CD4-positive, alpha-beta T cell treated with Interleukin-17A for 1 hour (primary cell): ENCODE measurements at places on chromosomes 4 and X.
A peak's percentile ranks its signal among the peaks of the same experiment; 100 is the strongest.

GRCh38 chr4:8637456-8637984 lies 45.0 kb downstream of the CPZ start:
- no peak for DNase-seq

DNA sequence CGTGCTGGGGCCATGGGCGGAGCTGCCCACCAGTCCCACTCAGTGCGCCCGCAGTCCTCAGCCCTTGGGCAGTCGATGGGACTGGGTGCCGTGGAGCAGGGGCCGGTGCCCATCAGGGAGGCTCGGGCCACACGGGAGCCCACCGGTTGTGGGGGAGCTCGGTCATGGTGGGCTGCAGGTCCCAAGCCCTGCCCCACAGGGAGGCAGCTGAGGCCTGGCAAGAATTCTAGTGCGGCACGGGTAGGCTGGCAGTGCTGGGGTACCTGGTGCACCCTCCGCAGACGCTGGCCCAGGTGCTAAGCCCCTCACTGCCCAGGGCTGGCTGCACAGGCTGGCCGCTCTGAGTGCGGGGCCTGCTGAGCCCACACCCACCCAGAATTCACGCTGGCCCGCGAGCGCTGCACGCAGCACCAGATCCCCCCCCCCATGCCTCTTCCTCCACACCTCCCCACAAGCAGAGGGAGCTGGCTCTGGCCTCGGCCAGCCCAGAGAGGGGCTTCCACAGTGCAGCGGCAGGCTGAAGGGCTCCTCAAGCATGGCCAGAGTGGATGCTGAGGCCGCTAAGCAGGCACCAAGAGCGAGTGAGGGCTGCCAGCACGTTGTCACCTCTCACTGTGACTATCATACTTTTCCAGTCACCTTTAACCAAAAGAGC lies 564.4 kb downstream of the GALNTL6 start:
- DNase-seq: no peak

- DNase-seq: no peak
These were observed 120.2 kb upstream of the NDP start for GRCh38 chrX:44093431-44093830.

GRCh38 chrX:137549851-137550664 lies 15.9 kb upstream of the ZIC3 start:
- DNase-seq: no peak

DNA sequence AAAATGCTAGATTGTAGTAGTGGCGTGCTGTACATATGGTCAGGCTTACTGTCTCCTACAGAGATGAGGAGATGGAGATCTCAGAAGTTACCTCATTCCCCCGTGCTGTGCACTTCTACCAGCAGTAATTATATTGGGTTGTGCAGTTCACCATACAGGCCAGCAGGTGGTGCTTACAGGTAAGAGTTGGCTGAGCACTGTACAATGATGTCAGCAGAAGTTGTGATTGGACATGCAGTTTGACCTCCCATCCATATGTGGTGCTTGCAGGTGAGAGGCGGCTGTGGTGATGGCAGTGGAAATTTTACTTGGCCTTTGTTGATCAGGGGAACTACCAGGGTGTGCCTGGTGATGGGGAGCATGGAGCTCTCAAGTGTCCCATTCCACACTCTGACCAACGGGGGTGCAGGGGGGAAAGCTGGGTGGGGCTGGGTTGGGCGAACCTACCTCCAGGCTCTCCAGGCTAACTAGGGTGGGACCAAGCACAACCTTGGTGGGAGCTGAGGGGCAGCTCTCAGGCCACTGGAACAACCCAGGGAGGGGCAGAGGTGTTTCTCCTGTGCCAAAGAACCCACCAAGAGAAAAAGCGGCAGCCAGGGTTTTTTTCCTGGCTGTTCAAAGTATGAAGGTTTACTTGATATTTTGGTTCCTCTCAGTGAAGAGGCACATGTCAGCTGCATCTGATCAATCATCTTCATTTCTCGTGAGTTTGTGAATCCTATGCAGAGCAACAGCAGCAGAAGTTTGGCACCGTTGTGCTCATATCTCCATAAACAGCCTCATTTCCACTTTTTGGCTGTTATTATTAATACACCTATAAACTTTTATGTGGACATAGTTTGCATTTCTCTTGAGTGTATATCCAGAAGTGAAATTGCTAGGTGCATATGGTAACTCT lies 73.8 kb upstream of the FREM3 start:
- DNase-seq: peak; percentile 39

- no peak for DNase-seq
These were observed 70.0 kb downstream of the EVC2 start for GRCh38 chr4:5638316-5638715.

DNA sequence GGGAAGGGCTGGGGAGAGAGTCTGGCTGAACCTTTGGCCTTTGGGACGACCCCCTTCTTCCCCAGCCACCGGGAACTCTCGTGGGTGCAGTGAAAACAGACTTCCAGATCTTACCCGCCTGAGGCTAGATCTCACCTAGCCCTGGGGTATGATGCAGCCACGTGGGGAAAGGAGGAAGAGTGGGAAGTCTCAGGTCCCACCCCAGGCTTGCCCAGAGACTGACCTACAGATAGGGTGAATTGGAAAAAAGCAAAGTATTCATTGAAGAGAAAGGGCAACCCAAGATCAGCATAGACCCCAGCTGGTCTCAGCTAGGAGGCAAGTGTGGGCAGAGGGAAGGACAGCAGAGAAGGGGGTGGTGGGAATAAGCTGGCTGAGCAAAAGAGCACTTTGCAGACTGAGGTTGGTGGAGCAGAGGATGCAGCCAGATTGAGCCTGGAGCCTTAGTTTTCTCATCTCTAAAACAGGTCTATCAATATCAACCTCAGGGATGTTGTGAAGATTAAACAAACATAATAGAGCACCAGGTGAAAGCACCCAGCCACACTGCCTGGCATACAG lies 4.2 kb upstream of the EFNB1 start:
- DNase-seq: no peak

- DNase-seq: no peak
These were observed 886 bp upstream of the NDST3 start for GRCh38 chr4:118033148-118034052.

DNA sequence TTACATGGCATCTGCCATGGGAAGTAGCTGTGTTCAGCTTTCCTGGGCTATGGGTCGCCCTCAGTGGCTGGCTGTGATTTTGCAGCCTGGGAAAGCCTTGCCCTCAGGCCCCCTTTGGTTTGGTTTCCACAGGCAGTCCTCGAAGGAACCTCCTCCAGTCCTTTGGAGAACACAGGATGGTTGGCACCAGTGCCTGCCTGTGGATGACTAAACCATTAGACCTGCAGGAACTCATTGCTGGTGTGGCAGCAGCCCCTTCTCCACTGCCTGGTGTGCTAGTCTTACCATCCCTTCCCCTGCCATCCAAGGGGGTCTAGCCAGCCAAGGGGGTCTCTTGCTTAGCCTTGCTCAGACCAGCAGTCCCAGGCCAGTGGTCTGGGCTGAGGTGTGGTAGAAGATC lies 71.4 kb upstream of the PJA1 start:
- no peak for DNase-seq

DNA sequence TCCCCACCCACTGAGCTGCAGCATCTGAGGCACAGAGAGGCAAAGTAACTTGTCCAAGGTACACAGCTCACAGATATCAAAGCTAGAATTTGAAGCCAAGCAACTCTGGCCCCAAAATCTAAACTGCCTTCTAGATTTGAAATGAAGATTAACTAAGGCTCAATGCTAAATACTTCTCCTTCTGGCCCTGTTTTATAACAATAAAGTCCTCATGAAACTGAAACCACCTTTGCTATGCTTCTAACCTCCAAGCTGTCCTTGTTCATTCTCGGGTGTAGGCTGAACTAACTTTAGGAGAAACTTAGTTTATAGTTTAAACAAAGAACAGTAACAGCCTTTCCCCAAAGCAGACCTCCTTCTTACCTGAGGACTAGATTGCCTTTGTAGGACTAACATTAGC lies 93.6 kb downstream of the DCTD start:
- no peak for DNase-seq

DNA sequence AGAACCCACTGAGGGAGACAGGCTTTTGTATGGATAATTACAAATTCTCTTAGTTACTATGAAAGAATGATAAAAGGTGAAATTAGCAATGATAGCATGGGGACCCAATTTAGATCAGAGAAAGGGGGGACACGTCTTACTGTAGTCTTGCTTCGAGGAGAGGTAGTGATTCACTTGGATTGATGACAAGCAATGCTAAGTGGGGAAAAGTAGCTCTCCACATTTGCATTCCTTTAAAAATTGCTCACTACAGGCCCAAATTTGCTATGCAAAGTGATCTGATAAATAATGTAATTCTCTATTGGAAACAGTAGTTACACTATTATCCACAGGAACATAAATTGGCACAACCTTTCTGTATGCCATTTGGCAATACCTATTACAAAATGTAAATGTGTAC lies 42.5 kb upstream of the MAP3K15 start:
- no peak for DNase-seq

GRCh38 chrX:71859637-71860036 lies 51.0 kb upstream of the NHSL2 start:
- DNase-seq: peak; percentile 54

- DNase-seq: no peak
These were observed 856.4 kb upstream of the INTU start for GRCh38 chr4:126776361-126776760.

DNA sequence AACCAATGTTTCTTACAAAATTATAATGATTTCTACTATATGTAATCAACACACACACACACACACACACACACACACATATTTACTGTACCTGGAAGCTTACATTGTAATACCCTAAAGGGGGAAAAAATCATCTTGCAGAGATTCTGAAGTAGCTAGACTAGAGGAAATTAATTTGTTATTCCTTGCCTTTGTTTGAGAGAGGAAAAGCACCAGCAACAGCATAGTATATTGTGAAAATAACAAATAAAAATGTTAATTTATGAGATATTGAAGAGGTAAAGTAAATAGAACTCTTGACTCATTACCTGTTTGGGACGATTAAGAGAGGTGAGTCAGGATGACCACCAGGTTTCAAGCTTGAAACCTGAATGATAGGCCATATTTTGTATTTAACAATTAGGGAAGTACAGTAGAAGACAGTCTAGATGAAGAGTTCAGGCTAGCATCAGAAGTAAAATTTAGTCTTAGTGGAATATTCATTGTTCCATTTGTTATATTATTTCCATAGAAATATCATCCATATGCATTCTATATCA lies 873.4 kb upstream of the PCDH10 start:
- no peak for DNase-seq

- no peak for DNase-seq
These were observed 35.3 kb downstream of the ZBTB49 start for GRCh38 chr4:4325321-4325720.

DNA sequence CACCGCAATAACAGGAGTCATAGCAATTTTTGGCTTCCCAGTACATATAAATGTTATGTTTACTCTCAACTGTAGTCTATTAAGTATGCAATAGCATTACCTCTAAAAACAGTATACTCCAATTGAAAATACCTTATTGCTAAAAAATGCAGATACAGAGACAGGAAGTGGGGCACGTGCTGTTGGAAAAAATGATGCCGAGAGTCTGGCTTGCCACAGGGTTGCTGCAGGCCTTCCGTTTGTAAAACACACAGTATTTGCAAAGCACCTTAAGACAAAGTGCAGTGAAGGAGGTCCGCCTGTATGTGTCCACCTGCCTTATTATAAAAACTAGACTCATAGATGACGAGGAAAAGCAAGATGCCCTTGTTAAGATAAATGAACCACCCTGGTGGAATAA lies 23.5 kb downstream of the CD99 start:
- DNase-seq: no peak

DNA sequence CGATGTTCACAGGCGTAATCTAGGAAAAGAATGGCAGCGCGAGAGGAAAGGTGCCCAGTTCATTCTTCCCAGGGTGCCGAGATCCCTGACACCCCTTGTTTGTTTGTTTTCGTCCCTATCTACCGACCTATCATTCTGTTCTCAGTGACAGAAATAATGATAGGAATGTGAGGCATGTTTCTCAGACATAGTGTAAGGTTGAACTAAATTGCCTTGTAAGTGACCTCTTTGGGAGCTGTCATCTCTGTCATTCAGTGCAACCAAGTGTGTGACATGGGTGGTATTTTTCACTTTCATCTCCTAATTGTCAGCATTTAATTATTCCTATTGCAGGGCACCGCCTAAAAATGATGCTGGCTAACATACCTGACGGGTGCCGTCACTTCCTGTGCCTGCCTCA lies 24.4 kb downstream of the CLDN22 start:
- DNase-seq: no peak

- no peak for DNase-seq
These were observed 1.2 kb upstream of the PRPS2 start for GRCh38 chrX:12789976-12790375.

DNA sequence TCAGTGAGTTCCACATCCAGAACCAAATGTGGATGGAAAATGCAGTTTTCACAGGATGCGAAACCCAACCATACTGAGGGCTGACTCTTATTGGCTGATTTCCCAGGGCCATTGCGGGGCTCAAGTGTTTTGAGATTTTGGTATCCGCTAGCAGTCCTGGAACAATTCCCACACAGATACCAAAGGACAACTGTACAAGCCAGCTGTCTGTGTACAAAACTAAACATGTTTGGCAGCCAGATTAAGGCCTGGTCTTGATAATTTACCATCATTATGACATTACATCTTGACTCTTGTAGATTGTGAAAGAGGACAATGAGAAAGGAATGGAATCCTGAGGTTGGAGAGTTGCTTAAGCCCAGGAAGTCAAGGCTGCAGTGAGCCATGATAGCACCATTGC lies 121.9 kb downstream of the DKK2 start:
- no peak for DNase-seq

- no peak for DNase-seq
These were observed 73.9 kb downstream of the GC start for GRCh38 chr4:71709961-71710360.

- DNase-seq: no peak
These were observed at the start of gene FLNA for GRCh38 chrX:154374313-154375155. TSS of gene FLNA (minus strand) at chrX:154374634. CDS start at chrX:154371245, 3,389 bp downstream.

DNA sequence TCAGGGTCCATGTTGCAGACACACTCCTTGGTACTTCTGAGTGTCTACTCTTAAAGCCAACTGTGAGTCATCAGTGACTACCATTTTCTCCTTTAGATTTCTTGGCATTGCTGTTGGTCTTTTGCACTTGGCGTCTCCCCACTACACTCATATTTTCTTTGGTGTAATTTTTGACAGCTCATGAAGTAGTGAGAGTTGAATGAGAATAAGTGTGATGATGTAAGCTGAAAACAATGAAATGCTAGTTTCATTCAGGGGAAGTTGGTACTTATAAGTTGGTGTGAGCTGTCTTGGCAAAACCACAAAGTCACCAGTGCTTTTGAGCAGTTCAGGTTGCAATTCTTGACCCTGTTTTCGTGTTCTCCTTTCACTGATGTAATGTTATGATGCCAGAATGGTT lies 142.9 kb upstream of the ARX start:
- DNase-seq: no peak

DNA sequence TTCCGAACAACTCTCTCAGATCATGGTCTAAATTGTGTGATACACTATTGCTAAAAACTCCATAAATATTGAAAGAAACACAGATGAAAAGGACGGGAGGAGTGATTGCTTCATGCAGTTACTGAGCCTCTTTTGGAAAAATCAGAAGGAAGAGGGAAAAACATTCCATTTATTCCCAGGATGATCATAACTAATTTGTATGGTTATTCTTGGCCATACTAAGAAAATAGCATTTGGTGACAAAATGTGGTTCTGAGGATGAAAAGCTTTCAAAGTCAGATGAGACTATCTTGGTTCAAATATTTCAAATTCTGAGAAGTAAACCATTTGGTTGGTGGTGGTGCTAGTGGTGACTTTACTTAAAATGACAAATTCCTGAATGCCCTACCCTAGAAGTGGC lies 305.4 kb upstream of the LDB2 start:
- no peak for DNase-seq

- no peak for DNase-seq
These were observed 96.4 kb upstream of the ZCCHC13 start for GRCh38 chrX:74207539-74207938.
